Mucosa of descending colon (tissue), 3 donors: ENCODE measurements at places on chromosomes 13 and 19.
A peak's percentile ranks its signal among the peaks of the same experiment; 100 is the strongest.

DNA sequence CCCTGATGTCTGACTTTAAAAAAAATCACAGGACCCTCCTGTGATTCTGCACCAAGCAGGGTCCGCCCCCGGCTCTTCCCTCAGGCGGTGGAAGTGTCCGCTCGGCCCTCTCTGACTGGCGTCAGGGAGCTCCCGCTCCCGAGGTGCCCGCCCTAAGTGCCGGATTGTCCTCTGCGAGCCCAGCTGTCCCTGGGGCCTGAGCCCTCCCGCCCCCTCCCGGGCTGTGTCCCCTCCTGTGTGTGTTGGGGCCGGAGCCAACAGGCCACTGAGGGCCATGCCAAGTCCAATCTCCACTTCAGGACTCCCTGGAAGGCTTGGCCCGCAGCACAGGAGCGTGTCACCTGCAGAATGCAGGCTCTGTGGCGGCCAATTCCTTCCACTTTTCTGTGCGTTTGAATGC lies 25.4 kb downstream of the MAP2K2 start:
- no peak for DNase-seq

GRCh38 chr19:49363268-49364082 lies at the start of gene DKKL1:
TSS of gene DKKL1 (plus strand) at chr19:49363877. CDS start at chr19:49363999, 122 bp downstream.
- DNase-seq, result peak; percentile 100

GRCh38 chr13:42119875-42120274 lies 71.4 kb downstream of the DGKH start:
- DNase-seq, result no peak

DNA sequence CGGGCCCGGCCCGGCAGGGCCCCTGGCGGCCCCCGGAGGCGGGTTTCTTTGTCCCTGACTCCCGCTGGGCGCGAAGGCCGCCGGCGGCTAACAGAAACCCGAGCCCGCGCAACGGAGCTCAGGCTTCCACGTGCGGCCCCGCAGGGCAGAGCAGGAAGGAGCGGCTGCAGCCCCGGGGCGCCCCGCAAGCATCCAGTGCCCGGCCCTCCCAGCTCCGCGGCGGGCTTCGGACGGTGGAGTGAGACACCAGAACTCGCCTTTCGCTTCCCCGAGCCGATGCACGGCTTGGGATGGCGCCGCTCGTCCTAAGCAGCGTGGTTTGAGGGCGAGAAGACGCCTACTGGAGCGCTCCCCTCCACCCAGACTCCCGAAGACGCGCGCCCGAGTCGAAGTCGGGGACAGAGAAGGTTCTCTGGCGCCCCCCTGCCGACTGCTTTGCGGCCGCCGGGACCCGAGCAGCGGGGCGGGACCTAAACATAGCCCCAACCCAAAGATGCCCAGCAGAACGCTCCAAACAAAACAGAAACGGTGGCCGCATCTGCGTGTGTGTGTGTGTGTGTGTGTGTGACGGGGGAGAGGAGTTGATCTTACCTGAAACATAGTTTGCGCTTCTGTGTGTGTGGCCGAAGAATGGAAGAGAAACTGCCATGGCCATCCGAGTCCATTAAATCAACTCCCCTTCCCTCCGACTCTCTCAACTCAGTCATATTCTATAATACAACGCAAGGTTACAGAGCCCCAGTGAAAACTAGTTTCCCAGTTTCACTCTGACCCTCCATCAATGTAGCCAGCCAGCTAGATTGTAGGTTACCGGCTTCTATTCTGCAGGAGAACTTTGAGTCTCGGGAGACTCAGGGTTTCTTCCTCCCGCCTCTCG lies 629 bp upstream of the FGF9 start:
- DNase-seq, result peak; percentile 76

DNA sequence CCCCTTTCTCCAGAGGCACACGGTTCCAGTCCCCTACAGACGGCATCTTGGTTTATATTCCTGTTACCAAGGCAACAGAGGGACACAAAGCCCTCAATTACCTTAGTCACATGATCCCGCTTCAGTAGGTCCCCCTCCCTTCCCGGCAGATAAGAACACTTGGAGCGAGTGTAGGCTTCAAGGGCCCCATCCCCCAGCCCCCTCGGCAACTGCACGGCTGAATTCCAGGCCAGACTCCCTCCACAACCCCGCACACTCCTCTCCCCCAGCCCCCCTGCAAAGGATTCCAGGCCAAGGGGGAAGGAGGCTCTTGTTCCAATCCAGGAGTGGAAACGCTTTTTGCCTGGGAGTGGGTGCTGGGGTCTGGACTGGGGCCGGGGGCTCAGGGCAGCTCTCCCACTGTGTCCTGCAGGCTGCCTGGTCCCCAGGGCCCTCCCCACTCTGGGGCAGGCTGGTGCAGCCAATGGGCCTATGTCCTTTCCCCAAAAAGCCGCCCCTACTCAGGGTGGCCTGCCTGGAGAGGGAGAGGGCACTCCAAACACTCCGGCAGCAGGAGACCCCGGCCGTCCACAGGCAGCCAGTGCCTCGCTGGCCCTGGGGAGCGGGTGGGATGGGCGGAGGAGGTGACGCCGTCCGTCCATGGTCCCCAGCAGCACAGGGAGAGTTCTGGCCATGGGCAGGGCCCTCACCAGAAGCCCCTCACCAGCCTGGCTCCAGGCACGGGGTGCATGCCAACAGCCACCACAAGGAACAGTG lies 62.6 kb downstream of the MLLT1 start:
- no peak for DNase-seq

- DNase-seq, result no peak
These were observed 3.1 kb upstream of the GJB2 start for GRCh38 chr13:20195801-20196200.
